ENCODE measurements at places on chromosomes 5 and 9.

GRCh38 chr5:138595180-138595795, 20.1 kb upstream of the HSPA9 start:
- no peak for DNase-seq

- no peak for DNase-seq
These were observed 1.9 kb downstream of the SPTAN1 start for GRCh38 chr9:128554155-128554862.

DNA sequence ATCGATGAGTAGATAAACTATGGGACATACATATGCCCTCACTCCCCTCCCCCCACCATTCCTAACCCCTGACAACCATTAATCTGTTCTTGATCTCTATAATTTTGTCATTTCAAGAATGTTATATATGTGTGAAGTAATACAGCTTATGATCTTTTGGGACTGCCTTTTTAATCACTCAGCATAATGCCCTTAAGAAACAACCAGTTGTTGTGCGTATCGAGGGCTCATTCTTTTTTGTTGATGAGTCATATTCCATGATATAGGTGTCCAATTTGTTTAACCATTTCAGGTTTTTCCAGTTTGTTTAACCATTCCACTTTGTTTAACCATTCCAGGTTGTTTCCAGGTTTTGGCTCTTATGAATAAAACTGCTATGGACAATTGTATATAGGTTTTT, 75.6 kb downstream of the ARHGEF28 start:
- DNase-seq = no peak

DNA sequence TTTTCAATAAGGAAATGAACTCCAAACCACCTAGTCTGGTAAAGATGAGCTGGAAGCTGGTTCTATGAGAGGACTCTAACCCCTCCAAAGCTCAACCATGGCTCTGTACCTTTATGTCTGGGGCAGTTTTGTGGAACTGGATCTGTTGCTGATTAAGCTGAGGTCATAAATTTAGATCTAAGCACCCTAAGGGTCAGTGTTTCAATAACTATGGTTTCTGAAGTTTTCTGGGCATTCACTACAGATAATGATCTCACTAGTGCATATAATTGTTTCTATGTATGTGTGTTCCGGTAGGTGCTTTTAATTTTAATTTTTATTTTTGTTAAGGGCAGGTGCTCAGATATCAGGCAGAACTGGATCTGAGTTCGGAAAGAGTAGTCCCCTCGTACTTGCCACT, 258.7 kb upstream of the PANK3 start:
- DNase-seq = no peak

- DNase-seq = no peak
These were observed 167.5 kb downstream of the HACD4 start for GRCh38 chr9:20863945-20864344.

GRCh38 chr9:79184831-79185230, 386.9 kb upstream of the TLE4 start:
- no peak for DNase-seq

- DNase-seq = no peak
These were observed 49.4 kb downstream of the ASTN2 start for GRCh38 chr9:117365438-117365837.

GRCh38 chr9:37902796-37903646, 906 bp downstream of the SLC25A51 start:
- no peak for DNase-seq

GRCh38 chr5:145324767-145325479, 510.2 kb downstream of the PRELID2 start:
- DNase-seq = no peak

- DNase-seq = no peak
These were observed 1189.4 kb downstream of the EFNA5 start for GRCh38 chr5:106481374-106481773.

GRCh38 chr5:168647083-168647482, 67.9 kb upstream of the PANK3 start:
- DNase-seq = no peak

- DNase-seq = no peak
These were observed 593 bp downstream of the GM2A start for GRCh38 chr5:151253605-151253950.

GRCh38 chr5:119302916-119303897, 52.6 kb upstream of the TNFAIP8 start:
- no peak for DNase-seq

DNA sequence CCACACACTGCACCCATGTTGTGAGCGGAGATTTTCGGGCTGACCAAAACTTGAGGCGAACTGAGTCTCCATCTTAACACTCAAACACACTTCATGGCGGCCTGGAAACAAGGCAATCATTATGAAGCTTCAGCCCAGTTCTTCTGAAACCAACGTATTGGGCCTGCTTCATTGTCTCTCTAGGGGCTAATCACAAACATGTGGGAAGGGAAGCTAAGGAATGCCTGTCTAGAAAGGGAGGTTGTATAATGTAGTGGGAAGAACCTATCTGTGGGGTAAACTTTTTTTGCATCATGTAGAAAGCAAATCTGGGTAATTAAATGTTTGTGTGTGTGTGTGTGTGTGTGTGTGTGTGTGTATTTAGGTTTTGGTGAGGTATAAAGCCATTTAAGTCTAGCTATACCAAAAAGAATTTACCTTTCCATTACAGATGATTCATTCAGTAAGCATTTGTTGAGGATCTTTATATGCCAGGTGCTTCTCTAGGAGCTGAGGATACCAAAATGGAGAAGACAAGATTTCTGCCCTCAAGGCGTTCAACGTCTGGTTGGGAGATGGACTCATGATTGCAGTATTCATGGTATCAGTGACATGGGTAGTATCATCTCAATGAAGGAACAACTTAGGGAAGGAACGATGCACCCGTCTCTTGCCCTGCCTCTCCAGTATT, 29.4 kb downstream of the SLC1A3 start:
- no peak for DNase-seq

All from stimulated activated CD8-positive, alpha-beta memory T cell treated with anti-CD3 and anti-CD28 coated beads, Interleukin-4, amount 100 ng/mL, for 4 hours (primary cell).